Caki2 (cell line): ENCODE measurements at places on chromosomes 2 and 18.

GRCh38 chr2:106868275-106868674 lies 17.7 kb downstream of the ST6GAL2 start:
- no peak for DNase-seq

DNA sequence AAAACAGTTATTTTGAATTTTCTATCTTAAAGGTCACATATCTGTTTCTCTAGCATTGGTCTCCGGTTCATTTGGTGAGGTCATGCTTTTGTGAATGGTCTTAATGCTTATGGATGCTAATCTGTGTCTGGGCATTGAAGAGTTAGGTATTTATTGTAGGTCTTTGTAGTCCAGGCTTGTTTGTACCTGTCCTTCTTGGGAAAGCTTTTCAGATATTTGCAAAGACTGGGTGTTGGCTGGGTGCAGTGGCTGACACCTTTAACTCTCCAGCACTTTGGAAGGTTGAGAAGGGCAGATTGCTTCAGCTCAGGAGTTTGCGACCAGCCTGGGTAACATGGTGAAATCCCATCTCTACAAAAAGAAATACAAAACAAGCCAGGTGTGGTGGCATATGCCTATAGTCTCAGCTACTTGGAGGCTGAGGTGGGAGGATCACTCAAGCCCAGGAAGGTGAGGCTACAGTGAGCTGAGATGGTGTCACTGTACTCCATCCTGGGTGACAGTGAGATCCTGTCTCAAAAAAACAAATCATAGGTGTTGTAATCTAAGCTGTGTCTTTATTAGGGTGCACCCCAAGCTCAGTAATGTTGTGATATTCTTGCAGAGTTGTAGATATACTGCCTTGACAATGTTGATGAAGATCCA lies 82.3 kb downstream of the FAM117B start:
- DNase-seq: no peak

GRCh38 chr2:23241121-23241520 lies 143.9 kb upstream of the KLHL29 start:
- no peak for DNase-seq

- no peak for DNase-seq
Observed at GRCh38 chr2:178679891-178680290, 127.3 kb downstream of the TTN start.

DNA sequence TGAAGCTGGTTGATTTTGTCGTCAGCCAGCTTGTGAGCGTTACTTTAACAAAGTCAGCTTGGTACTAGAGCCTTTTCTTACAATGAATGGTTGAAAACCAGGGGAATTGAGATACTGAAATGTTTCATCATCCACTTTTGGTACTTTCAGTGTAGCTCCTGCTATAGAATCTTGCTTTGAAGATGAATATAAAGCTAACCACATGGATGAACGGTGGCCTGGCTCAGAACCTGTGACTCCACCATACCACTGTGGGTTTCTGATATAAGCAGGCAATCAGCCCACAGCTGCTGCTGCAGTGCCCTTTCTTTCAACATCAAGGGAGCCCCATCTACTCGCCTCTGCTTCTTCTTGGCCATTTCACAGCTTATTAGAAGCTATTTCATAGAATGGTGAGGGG lies 53.2 kb upstream of the GPR45 start:
- no peak for DNase-seq

DNA sequence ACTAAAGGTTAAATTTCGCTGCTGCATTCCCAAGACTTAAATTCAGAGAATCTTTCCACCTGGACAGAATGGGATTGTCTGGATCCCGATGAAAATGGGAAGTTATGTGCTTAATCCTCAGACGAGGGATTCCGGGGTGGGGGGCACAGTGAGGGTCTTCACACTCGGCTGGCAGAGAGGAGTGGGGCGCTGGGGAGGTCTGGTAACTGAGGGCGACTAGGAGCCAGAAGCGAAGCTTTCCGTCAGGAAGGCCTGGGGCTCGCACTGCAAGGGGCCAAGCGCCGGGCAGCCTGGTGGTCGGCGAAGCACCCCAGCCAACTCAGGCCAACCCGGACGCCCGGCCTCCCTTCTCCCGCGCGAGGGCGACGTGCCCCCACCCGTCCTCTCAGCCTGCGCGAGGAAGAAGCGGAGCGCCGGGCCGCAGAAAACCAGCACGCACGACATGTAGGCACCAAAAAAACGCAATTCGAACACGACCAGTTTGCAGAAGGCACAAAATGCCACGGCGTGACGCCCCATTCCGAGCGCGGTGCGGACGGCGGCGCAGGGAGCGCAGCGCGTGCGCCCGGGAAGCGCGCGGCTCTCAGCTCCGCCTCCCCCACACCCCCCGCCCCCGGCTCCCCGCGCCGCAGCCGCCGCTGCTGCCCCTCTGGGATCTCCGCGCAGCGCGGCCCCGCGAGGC lies 188.1 kb downstream of the ZEB2 start:
- peak; percentile 26 for DNase-seq
